ENCODE measurements at places on chromosomes 3 and 15.

DNA sequence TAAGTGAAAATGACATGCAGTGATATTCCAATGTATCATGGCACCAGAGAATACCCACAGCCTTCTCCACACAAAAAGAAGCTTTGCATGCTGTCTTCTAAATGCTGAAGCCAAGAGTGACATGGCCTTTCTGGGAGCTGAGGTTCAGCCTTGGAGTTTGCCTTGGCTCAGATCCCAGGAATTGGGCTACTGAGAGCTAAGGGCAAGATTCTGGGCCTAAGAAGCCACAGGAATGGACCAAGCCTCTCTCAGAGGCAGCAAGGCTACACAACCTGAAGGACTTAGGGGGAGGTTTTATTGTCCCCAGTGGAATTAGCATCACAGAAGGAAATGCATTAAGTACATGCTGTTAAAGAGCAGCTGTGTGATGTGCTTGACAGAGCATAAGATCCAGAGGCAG lies 1078.5 kb downstream of the TUSC7 start:
- DNase-seq, result no peak

- DNase-seq, result no peak
These were observed 3.6 kb upstream of the EEFSEC start for GRCh38 chr3:128149650-128150049.

DNA sequence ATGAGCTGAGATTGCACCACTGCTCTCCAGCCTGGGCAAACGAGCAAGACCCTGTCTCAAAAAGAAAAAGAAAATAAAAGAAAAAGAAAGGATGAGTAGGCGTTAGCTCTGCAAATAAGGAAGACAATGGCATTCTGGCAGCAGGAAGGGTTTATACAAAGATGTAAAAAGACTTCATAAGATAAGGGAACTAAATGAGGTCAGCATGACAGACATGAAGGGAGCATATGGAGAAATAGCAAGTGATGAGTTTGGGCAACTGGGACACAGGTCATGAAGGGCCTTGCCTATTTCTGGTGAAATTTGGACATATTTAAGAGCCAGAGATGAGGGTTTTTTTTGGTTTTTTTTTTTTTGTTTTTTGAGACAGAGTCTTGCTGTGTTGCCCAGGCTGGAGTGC lies 24.5 kb downstream of the TMEM266 start:
- no peak for DNase-seq

GRCh38 chr3:172749230-172749965 lies 1.1 kb upstream of the ECT2 start:
- no peak for DNase-seq

GRCh38 chr15:40115670-40116093 lies 7.0 kb upstream of the BMF start:
- DNase-seq, result peak; percentile 78

All from activated CD4-positive, alpha-beta T cell treated with anti-CD3 and anti-CD28 coated beads for 36 hours (primary cell).